GM04503 (cell line): ENCODE measurements at places on chromosomes 4 and X.

DNA sequence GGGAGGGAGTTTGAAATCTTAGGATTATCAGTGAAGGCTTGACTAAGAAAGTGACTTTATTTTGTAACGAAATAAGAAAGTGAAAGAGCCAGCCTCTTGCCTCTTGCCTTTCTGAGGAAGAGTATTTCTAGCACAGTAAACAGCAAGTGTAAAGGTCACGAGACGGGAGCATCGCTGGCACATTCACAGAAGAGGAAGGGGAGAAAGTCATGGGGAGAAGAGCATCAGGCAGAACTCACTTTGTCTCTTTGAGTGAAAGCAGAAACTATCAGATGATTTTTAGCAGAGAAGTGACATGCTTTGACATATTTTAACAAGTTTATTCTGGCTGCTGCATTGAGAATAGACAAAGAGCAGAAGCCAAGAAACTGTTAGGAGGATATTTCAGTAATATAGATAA is 313.8 kb downstream of the CAMK2D start:
- no peak for DNase-seq

GRCh38 chr4:163263606-163264005 is 68.8 kb downstream of the NPY1R start:
- DNase-seq = no peak

- no peak for DNase-seq
Observed at GRCh38 chrX:127578395-127578794, 473.8 kb downstream of the ACTRT1 start.

GRCh38 chrX:127300511-127300910 is 481.0 kb downstream of the PRR32 start:
- DNase-seq = no peak

- DNase-seq = no peak
Observed at GRCh38 chr4:152610131-152610530, 69.7 kb downstream of the TMEM154 start.
